ENCODE measurements at places on chromosomes 11 and 22.
A peak's percentile ranks its signal among the peaks of the same experiment; 100 is the strongest.

- no peak for DNase-seq
Observed at GRCh38 chr22:49259839-49260615, 567.6 kb downstream of the BRD1 start.

- peak; percentile 57 for DNase-seq
Observed at GRCh38 chr11:83241291-83241946, 44.7 kb downstream of the CCDC90B start.

GRCh38 chr22:19105867-19106802 is 16.1 kb downstream of the DGCR2 start:
- DNase-seq = peak; percentile 57

DNA sequence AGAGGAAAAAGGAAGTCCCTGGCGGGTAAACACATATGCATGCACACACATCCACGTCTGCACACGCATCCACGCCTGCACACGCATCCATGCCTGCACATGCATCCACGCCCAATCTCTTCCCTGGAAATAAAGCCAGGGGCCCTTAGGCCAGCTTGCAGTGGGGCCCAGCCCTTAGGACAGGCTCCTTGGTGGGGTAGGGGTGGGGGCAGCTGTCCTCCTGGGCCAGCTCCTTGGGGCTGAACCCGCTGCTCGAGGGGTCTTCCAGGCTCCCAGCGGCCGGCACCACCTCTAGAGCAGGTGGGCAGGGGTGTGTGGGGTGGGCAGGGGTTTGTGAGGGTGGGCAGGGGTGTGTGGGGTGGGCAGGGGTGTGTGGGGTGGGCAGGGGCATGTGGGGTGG is 1.9 kb downstream of the C11orf21 start:
- DNase-seq = peak; percentile 13

GRCh38 chr11:27868709-27869108 is 168.5 kb upstream of the BDNF start:
- DNase-seq = no peak

- no peak for DNase-seq
Observed at GRCh38 chr11:125091877-125092664, 19.4 kb downstream of the TMEM218 start.

DNA sequence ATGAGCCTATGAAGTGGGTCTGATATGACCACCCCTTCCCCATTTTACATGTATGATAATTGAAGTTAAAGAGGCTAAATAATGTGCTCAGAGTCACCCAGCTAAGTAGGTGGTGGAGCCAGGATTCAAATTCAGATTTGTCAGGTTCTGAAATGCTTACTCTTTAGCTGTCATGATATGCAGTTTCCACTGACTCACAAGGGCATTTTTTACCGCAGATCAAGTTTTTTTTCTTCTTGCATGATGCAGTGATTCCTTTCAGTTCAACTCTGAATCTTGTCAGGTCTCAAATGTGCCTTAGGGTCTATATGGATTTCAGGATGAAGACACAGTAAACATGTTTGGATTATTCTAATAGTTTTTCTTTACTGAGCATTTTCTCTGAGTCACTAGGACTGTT is 12.6 kb upstream of the TRIM44 start:
- no peak for DNase-seq
